CD8-positive, alpha-beta memory T cell (primary cell): ENCODE measurements at places on chromosomes 1 and 21.

- DNase-seq: no peak
These were observed 8.9 kb upstream of the RAB3GAP2 start for GRCh38 chr1:220281159-220281574.

GRCh38 chr1:52345252-52345651 lies 20.8 kb downstream of the CC2D1B start:
- DNase-seq: no peak

- DNase-seq: no peak
These were observed 672 bp downstream of the ENSA start for GRCh38 chr1:150628766-150629114.

GRCh38 chr21:46431448-46431847 lies 27.2 kb upstream of the DIP2A start:
- no peak for DNase-seq

- DNase-seq: no peak
These were observed 177.1 kb downstream of the GPATCH2 start for GRCh38 chr1:217453816-217454215.

- DNase-seq: no peak
These were observed 5.7 kb upstream of the PLPP3 start for GRCh38 chr1:56584910-56585528.

DNA sequence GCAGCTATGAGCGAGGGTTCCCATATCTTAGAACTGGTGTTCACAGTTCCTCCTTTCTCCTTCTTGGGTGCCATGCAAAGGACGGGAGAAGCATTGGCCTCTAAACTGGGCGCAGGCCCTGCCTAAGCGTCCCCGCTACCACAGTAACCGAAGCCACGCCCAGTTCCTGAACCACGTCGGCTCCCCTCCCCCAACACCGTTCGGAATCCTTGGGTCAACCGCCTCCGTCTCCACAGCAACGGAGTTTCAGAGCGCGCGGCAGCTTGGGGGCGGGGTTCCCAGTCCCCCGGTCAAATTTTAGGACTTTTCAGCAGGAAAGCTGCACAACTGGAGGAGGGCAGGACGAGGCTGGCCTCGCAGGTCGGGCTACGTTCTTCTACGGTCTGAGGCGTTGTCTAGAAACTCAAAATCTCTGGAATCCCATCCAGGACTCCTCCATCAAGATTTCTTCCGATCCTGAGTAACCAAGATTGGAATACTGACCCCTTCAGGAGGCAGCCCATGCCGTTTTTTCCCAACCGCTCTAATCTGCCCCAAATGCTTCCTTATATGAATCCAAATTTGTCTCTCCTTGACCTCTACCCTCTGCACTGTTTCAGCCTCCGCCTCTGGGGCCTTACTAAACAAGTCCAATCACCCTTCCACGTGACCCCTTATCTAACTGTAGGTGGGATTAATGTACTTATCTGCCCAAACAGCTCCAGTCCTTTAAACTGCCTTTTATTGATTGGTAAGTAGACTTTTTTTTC lies at the start of gene SPAG17:
SPAG17 (minus strand) TSS at position 145 of the 749 bp plus-strand sequence; CDS start at position 74, 71 bp downstream.
- DNase-seq: no peak

DNA sequence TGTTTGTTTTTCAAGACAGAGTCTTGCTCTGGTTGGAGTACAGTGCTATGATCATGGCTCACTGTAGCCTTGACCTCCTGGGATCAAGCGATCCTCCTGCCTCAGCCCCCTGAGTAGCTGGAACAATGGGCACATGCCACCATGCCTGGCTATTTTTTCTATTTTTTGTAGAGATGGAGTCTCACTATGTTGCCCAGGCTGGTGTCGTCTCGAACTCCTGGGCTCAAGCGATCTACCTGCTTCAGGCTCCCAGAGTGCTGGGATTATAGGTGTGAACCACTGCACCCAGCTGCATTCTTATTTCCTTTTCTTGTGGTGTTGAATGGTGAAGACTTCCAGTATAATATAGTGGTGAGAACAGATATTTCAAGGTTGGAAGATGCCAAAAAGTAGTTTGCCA lies 28.0 kb downstream of the B3GALT5 start:
- DNase-seq: no peak

DNA sequence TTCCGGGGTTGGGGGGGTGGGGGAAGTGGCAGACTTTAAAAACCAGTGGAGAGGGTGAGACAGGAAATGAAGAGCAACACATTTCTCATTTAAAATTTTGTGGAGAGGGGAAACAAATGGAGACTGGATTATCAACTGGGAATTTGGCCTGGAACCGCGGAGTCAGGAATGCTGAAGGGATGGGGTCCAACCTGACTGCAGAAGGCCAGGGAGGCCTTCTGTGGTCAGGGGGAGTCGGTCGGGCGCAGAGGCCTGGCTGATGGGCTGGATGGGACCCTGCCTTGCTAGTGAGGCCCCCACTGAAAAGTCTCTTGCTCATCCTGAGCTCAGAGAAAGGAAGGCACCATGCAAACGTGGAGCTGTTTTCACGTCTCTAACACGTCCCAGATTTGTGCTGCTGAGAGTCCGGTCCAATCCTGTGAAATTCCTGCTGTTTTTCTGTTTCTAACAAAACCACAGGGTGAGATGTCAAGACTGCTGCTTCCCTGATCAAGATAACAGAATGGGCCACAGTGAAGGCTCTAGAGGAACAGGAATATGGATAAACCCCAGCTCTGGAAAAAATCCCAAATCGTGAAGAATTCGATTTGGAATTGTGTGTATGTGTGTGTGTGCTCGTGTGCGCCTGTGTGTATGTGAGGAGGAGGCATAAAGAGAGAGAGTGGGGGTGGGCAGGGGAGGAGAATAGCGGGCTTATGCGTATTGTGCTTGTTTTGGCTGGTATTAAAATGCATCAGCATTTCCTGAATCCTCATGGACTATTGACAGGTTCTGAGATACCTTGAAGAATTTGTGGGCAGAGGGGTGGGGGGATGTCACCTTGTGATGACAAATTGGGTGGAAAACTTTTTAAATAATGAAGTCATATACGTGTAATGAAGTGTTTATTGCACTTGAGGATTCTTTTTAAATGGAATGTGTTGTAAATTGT lies 117.4 kb downstream of the NGF start:
- no peak for DNase-seq

DNA sequence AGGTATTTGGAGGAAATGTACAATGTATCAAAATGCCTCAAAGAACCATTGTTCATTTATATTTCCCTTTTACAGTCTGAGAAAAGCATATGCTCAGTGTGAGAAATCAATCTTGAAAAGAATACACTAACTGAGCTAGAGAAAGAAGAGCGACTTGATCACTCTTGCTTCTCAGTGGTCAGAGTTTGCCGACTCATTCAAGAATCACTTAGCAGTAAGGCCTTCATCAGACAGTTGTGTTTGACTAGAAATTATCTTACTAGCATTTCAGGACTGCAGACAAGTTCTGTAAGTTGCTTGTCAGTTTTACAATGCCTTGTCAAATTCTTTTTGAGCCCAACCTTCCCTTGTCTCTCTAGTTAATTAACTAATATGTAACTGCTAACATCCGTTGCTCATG lies 12.9 kb downstream of the RGS18 start:
- no peak for DNase-seq

- DNase-seq: no peak
These were observed 642 bp downstream of the HCRTR1 start for GRCh38 chr1:31617916-31618746.

DNA sequence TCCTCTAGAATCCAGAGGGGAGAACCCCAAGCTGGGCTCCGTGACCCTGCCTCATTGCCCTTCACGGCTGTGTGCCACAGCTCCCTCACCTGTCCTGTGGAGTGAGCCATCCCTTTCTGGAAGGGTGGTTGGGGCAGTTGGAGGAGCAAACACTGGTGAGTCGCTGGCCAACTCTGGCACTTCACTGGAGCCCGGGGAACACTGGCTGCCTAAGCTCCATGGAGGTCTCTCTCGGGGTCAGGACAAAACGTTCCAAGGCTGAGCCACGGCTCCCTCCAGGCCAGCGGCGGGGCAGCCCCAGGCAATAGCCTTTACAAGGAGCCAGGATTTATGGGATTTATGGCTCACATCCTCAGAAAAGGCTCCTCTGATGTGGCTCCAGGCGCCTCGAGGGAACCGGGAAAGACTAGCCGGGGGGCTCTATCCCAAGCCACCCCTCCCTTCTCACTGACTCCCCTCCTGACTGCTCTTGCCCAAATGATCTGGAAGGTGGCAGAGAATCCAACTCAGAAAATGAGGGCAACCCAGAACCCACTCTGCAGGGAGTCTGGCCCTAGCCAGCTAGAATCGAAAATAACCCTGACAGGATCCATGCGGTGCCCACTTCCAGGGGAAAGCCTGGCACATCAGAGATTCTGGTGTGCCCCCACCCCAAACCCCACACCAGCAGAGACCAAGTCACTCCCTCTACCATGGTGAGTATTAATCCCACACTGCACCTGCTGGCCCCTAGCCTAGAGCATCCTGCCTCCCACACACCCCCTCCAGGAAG lies 75.2 kb downstream of the GLIS1 start:
- DNase-seq: no peak

DNA sequence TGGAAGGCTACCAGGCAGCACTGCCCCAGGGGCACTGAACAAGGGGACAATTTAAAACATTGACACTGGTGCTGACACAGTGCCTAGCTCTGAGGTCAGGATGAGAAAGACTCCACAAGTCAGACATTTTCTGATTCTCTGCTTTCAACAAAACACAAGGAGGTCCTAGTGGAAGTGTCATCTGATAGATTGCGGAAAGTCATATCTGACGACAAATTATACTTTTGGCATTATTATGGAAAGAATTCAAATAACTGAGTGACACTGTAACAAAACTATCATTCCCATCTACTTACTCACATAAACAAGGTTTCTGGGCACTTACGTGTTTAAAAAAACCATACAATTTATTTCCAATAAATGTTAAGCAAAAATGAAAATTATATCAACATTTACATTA lies 123.5 kb downstream of the SLC45A1 start:
- no peak for DNase-seq

- DNase-seq: no peak
These were observed 32.5 kb upstream of the ASPM start for GRCh38 chr1:197178998-197179397.

GRCh38 chr1:48960320-48960719 lies 183.6 kb upstream of the BEND5 start:
- DNase-seq: no peak

GRCh38 chr1:203133970-203134725 lies 6.6 kb downstream of the ADORA1 start:
- no peak for DNase-seq

DNA sequence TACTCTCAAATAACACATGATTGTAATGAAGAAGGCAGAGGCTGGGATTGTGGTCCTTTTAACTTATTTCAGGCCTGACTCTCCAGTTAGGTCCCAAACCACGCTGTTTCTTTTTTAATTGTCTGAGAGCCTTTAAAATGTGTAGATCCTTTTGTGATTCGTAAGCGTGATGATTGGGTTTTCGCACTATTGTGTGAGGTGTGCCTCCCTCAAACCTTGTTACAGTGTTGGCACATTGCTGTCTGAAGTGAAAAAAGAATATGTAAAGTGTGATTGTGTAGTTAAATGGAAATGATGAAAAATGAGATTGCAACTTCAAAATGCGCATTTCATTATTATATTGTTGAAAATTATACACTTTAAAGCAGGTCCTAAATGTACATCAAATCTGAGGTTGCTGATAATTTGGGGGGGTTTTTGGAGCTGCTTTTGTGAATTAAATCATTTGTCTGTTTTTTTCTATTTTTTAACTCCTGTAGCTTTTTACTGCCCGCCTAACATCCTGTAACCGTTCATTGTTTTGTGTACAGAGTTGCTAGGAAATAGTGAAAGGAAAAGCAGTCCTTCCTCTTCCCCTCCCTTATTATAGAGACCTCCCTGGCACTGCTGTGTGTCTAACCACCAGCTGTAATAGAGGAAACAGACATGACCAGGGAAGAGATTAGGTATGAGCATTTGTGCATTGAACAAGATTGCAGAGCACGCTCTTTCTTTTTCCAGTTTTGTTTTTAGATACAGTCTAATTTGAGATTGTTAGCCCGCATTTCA lies 43.3 kb downstream of the IARS2 start:
- peak; percentile 18 for DNase-seq

- no peak for DNase-seq
These were observed 6.8 kb downstream of the FUBP1 start for GRCh38 chr1:77972080-77972479.

DNA sequence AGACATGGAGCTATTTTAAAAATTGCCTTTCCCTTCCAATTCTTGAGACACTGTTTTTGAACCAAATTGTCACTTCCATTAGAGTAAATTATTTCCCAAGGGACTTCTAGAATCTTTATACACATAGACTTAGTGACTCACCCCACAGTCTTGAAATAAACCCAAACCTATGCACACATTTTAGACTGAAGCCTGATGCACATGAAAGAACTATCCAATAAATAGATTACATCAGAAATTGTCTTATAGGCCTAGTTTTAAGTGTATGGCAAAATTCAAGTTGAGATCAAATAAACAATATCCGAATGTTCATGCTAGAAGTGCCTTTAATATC lies 32.2 kb upstream of the ZNF326 start:
- DNase-seq: no peak

DNA sequence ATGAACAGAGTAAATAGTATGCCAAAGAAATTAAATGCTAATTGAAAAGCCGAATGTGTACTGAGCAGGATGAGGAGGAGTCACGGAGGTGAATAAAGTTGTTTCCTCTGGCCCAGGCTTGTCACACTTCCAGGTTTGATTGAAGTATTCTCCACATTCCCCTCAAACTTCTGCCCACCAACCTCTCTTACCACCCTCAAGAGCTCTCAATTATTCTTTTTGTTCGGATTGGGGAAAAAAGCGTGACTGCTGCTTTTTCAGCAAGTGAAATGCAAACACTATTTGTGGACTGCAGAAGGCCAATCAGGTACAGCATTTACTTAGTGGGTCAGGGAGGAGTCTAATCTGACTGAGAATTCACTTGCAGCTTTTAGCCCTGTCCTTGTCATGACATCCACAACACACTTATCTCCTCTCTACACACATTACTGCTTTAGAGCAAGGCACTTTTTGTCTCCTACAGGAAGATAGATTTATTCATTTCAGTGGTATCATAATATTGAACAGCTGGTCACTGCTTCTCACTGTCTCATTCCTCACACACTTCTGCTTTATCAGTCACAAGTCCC lies 375.6 kb upstream of the PRMT6 start:
- no peak for DNase-seq

DNA sequence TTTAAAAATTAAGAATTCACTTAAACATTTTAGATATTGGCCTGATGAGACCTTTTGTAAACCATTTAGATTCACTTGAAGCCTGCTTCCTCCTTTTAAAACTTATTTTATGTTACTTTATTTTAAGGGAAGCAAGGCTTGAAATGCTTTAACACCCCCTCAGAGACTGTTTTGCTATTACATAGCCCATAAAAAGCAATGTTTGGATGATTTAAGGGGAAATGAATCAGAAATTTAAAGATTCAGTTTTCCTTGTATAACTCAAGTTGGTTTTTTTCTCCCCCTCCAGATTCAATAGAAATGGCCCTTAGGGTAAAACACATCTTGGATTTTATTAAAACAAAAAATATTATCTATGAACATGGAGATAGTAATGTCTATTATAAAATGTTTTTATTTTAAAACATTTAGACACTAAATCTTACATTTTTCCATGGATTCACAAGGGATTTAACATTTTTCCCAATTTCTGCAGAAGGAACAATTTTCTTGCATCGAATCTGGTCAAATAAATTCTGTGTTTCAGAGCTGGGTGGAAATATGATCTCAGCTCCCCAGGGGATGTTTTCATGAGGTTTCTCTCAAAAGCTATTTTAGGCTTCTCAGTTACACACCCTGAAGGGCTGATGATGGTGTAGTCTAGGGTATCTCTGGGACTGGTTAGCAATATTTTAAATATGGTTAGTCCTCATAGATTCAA lies 69.3 kb upstream of the WARS2 start:
- DNase-seq: no peak
